ENCODE measurements at places on chromosomes 4 and X.

GRCh38 chrX:44927398-44927797, 54.4 kb downstream of the KDM6A start:
- no peak for DNase-seq

GRCh38 chrX:136635235-136635634, 12.7 kb upstream of the CD40LG start:
- DNase-seq, result no peak

GRCh38 chr4:158996669-158997074, 106.2 kb upstream of the RAPGEF2 start:
- no peak for DNase-seq

- peak; percentile 39 for DNase-seq
Observed at GRCh38 chr4:169030562-169030982, 20.5 kb upstream of the CBR4 start.

DNA sequence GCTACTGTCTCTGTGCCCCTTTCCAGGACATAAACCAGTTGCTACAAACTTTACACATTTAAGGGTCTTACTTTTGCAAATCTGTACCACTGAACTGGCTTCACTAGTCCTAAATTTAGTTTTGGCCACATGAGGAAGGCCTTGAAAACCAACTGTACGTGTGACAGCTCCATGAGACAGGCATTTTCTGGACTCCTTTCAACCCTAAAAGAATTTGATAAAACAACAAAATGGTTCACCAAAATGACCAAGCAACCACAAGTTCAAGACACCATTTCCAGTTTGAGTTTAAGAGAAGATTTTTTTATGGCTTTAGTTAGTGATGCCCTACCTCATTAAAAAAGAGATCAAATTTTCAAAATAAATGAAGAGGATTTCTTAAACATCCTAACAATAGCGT, 246.4 kb downstream of the ZNF674 start:
- DNase-seq, result no peak

- DNase-seq, result no peak
Observed at GRCh38 chr4:120007896-120008436, 58.7 kb downstream of the MAD2L1 start.

DNA sequence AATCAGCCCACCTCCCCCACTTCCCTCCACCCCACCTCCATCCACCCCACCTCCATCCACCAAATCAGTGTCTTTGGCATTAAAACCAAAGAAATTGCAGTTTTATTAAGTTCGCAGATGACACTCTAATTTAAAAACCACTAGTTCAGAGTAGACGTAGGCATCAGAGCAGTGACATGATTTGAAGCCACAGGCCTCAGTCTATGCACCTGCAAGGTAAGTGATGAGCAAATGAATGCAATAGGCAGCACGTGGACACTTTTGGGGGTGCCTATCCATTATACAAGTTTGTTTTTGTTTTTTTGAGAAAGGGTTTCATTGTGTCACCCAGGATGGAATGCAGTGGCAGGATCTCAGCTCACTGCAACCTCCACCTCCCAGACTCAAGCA, 88.0 kb upstream of the TRIM2 start:
- no peak for DNase-seq

DNA sequence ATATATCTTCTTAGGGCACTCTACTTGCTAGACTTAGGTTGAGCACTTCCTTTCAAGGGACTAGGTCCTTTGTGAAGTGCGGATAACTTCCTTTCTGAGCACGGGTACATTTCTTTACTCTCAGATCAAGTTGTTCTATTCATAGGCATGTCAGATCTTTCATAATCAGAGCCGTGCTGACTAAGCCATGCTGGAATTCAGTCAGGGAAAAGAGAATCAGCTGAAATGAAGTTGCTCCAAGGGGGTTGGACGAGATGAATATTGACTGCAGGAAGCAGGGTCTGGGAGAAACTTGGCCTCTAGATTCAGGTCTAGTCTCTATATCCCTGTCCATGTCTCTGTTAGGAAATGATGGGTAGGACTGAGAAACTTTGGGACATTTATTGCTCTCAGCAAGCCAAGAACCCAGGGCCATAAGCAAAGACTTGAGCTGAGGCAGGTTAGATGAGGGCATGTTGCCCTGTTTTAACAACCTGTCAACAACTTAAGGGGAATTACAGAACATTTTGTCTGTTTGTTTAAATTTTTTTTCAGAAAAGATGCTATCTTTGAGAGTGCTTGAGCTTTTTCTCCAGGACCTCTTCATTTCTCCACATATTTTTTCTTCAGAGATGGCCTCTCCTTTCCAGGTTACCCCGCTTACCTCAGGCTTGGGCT, 28.3 kb downstream of the AREG start:
- no peak for DNase-seq

- DNase-seq, result no peak
Observed at GRCh38 chr4:188986271-188986689, 847.0 kb downstream of the TRIML1 start.

DNA sequence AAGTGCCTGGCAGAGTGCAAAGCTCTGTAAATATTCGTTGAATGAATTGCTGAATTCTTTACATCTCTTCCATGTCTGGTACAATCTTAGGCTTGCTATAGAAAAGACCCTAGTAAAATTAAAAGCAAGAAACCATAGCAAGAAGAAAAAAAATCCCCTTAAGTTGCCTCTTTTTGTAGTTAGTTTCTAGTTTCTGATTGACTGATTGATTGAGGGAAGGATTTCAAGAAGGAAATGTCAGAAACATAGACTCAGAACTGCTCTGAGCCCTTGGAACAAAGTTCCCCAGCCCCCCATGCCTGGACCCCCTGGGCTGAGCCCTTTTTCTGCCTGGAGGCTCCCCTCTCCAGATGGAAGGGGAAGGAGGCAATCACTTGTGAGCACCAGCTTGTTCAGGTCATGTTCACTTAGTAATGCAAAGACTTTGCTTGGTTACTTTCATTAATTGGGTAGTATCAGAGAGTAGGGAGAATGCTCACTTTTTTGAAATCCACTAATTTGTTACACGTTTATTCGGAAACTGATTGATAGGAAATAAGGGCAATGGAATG, 35.6 kb downstream of the DAPP1 start:
- no peak for DNase-seq

DNA sequence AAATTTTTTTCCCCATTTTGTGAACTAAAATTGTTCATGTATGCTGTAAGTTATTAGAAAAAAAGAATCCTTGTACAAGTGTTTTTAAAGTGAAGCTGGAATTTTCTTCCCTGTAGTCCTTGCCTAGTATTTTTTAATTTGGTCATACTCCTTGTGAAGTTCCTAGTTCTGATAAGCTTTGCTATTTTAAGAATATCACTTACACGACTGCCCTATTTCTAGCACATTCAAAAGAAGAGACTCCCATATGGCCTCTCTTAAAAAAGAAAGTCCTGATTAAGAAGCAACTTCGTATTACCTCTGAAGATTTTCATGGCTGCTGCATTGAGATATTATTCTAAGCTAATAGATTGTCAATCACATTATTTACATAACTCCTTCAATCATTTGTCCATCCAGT, 87.2 kb downstream of the KLHL8 start:
- no peak for DNase-seq

DNA sequence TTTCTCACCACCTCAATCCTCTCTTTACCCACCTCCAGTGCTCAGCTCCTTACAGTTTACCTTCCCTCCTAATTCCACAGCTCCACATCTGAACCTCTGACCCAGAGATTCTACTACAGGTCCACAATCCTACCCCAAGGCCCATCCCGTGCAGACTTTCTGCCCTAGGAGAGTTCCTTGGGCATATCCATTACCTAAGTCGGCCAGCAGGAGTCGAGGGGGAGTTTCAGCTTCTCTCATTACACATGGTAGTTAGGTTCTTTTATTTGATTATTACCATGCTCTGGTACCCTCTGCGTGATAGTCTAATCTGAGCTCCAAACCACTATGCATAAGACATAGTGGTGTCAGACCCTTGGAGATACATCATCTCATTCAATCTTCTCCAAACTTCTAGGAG, 117.9 kb downstream of the SH3RF1 start:
- peak; percentile 12 for DNase-seq

- no peak for DNase-seq
Observed at GRCh38 chr4:148124512-148124911, 317.7 kb downstream of the NR3C2 start.

DNA sequence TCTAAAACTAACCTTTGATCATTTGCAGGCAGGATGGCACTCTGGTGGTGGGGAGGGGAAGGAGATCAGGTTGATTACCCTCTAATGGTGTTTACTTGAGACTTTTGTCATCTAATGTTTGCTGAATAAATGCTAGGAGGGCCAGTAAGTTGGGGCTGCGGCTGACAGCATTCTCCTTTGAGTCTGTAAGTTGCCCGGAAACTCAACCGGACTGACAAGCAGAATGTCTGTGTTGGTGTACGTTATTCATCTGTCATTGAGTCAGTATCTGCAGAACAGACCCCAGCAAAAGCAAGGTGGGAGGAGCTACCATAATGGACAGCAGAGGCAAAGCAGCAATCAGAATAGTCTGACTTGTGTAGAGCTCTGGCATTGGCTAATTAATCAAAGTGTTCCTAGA, 1210.6 kb upstream of the PABPC4L start:
- DNase-seq, result peak; percentile 49

DNA sequence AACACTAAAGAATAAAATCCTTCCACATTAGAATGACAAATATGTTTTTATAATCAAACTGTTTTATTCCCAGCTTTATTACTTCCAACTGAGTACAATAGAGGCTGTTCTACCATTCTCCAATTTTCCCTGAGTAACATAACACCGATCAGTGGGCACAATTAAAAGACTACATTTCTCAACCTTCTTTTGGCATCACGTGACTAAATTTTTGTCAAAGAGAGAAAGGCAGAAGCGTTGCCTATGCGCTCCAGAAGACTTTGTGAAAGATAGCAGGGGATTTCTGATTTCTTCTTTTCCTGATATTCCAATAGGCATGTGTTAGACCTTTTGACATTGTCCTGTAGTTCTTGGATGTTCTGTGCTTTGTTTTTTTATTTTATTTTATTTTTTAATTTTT, 1705.6 kb upstream of the PCDH7 start:
- DNase-seq, result no peak
